Dermis microvascular lymphatic vessel endothelial cell (primary cell): ENCODE measurements at places on chromosomes 5 and 9. TPM values are rescaled to one million over a fixed set of nuclear protein-coding genes. Genes with fewer than 3 reads are reported as not detected.

DNA sequence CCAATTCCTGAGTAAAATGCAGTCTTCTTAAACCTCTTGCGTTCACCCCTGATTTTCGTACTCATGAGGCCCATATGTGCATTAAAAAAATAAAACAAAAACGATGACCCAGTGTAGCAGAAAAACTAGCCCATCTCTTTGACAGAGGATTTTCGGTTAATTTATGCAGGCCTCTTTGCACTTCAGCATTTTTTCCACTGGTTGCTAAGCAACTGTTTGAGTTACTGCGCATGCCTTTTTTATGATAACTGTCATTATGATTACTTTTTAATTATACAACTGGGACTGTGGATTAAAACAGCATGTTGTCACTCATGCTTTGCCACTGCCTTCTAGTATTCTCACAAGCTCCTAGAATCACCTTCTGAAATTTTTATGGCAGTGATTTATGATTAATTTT, 165.0 kb downstream of the SMARCA2 start:
- DNase-seq = no peak

DNA sequence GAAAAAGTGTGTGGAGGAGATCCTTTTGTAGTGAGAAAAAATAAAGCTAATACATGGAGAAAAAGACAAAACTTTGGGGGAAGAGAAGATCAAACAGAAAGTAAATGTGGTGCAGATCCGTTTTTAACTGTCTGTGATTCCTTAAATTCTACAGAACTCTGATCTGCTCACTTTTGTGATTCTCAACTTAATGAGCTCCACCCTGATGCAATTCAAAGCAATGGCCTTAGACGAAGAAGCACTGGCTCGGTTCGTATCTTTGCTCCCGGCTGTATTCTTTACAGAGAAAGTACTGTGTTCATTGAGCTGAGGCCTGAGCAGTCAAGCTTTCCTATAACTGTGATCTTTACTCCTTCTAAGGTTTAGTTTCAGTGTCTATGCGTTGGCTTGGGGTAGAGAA, 453.4 kb downstream of the DMAC1 start:
- no peak for DNase-seq

DNA sequence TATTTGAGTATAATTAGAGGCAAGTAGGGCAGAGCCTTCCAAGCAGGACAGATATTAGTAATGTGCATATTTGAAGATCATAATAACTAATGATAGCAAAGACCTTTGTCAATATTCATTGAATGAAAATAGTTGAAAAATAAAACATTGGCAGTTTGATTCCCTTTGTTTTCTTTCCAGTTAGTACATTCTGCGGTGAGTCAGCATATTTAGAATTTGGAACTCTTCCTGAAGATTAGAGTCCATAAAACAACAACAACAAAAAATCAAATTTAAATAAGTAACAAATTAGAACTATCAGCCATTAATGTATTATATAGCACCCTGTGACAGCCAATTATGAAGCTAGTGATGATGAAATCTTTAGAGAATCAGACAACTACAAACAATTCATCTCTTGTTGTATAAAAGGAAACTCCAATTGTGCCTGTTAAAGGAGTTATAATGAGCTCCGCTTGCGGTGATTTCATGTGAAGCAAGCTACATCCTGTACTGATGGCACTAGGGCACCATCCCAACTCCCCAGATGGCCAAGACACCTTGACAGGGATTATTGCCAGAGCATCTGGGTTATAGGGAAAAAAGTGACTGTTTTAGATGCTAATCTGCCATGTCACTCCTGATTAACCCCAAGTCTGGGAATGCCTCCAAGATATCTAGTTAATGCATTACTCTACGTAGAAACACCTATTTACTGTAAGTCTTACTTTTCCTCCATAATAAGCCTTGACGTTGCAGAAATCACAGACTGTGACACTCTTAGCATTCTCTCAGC, 6.8 kb downstream of the IFNA8 start:
- DNase-seq = no peak

- peak; percentile 47 for DNase-seq
Observed at GRCh38 chr9:27349698-27350080, 52.7 kb upstream of the EQTN start.

DNA sequence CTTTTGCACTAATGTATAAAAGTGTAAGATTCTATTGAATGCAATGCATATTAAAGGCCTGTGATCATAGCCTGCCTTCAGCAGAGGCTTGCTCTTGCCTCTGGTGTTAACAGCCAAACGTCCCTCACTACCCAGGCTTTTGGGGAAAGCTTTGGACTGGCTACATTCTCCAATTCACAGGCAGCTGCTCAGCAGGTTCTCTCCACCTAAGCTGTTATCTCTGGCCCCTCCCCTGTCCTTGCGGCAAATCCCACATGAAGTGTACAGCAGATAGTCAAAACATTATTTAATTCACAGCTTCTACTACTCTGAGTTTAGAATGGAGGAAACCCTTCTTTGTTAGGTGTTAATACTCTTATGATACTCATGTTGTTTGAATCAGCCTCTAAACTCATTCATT, 45.9 kb upstream of the GADD45G start:
- no peak for DNase-seq

DNA sequence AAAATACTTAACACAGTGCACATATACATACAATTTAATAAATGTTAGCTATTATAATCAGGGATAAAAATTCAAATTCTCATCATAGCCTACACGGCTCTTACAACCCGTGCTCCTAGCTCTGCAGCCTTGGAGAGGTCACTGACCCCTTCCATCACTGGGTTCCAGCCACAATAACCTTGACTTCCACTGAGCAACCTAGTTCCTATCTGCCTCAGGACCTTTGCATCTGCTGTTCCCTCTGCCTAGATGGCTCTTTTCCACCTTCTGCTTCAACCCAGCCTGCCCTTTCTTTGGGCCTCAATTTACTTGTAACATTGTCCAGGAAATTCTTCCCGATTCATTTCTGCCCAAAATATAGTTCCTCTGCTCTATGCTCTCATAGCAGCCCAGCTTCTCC, 8.9 kb upstream of the DELE1 start:
- DNase-seq = no peak

DNA sequence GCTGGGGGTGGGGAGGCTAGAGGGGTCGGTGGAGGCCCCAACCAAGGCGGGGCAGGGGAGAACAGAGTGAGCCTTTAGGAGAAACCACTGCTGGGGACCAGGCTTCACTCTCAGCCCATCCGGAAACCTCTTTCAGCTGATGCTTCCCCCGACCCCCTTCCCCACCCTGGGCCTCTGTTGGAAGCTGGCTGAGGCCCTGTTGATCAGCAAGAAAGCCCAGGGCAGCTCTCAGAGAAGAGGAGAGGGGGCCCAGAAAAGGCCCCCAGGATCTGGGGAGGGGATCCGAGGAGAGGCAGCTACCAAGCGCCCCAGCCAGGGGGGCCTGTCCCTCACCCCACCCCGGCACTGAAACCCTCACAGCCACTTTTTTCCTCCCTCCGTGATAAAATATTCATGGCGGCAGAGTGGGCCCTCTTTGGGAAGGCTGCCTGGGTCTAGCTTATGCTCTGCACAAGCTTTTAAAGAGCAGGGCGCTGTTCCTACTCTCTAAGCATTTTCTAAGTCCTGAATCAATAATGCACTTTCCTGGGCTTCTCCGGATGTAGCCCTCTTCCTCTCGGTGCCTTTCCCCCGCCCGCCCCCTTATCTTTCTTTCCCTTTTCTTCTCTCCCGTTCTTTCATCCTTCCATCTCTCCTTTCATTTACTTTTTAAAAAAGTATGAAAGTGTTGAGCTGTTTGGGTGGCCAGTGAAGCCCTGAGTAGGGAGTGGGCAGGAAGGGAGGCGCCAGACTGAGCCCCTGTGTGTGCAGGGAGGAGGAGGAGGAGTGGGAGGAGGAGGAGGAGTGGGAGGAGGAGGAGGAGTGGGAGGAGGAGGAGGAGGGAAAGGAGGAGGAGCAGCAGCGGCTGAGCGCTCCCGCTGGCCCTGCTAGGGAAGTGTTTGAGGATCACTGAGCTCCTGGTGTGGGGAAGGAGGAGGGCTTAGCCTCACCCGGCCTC, 23.5 kb downstream of the NTNG2 start:
- DNase-seq = no peak

The SLC6A19 gene
- total RNA-seq = not detected in 2 replicates

DNA sequence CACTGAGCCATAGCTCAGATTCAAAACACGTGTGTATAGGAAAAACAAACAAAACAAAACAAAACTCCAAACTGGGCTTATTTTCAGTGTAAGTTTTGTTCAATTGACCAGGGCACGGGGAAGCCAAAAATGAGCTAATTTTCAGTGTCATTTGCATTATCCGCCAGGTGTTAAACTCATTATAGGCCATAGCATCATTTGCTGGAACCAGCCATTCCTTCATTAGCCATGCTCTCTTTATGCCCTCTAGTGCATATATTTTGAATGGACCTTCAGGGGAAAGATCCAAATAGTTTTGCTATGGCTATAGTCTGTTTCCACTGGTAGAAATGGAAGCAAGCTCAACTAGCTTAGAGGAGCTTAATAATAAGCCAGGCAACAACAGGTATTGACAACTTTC, 1205.2 kb upstream of the DMAC1 start:
- no peak for DNase-seq

DNA sequence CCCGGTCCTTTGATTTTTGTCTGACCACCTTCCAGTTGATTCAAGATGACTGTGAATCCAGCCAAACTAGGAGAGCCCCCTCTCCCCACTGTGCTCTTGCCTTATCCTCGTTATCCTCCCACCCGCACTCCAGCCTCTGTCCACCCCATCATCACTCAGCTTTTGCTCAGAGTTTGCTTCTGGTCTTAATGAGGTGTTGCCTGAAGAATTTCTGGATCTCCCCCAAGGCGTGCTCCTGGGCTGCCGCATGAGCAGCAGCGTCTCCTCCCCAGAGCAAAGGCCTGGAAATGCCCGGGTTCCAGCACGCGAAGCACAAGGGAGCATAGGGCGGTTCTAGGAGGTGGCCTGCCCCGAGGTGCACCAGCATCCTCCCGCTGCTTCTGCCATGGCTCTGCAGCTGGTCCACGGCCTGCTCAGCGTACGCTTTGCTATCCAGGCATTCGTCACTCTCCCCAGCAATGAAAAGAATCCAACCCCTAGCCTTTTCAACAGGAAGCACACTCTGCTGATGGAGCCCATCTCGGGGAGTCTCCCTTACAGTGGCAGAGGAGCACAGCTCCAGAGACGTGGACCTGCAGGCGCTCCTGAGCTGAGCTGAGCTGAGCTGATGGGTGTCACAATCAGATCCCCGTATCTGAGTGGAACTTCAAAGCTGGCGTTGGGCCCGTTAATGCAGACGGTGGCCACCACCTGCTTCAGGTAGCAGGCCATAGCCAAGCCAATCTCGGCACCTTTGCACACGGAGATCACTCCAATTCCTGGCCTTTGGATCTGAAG, 50.7 kb downstream of the BAAT start:
- DNase-seq = no peak

DNA sequence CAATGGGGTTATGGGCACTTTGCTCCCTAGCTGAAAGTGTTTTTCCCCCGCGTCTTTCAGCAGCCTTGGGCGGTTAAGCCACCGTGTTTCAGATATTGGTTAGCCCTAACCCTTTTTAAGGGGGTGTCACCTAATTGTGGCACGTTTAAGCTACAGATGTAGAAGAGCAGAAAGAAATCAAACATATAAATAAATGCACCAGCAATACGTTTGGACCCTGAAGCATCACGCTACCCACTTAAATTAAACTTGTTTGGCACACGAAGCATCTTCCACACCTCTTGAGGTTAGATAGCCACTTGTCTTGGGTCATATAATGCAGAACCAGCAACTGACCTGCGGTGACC, 768 bp downstream of the YTHDC2 start:
- no peak for DNase-seq

DNA sequence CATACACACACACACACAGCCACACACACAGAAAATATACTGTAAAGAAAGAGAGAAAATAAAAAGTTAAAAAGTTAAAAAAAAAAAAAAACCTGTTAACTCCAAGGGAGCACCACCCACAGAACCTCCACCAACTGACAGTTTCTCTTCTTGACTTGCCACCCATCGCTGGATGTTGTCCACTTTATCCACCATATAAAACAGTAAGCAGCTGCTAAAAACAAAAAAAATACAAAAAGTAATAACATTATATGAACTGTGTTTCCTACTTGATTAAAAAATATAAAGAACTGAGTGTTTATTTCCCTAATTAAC, 1.2 kb downstream of the PURA start:
- no peak for DNase-seq

- no peak for DNase-seq
Observed at GRCh38 chr5:134122530-134122929, 8.0 kb downstream of the TCF7 start.

- no peak for DNase-seq
Observed at GRCh38 chr9:134210908-134211810, 46.8 kb upstream of the RNU6ATAC start.

The CCL28 gene
- total RNA-seq = 1.2 and 2.1 TPM in 2 replicates

DNA sequence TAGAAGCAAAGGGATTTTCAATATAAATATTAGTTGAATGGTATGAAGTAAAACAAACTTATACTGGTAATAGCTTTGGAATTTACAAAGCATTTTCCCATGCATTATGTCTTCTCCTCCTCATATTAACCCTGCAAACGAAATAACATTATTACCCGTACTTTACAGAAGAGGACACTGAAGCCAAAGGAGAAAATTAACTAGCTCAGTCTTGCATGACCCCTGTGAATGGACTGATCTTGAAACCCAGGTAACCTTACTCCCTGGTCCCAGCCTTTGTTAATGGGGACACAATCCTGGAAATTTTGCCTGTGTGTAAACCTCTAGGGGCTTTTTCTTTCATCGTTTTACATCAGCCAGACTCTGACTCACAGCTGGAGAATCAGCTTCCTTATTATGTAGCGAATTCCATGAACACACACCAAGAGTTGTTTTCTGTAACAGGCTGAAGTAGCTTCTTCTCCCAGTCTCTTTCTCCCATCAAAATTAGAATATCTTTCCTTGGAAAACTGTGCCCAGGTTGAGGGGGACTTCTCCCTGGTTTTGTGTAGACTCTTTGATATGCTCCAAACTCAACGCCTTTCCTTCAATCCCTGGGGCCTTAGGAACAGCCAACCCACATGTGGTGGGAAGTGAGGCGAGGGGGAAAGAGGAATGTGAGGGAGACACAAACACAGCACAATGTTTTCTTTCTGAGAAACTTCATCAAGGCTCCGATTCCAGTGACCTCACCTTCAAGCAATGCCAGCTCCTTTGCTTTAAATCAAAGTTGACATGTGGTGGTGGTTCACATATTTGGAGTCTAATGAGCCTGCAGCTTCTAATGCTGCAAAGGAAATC, 480.9 kb upstream of the PAPPA start:
- no peak for DNase-seq

GRCh38 chr9:33908114-33908513, 91.2 kb downstream of the UBE2R2 start:
- DNase-seq = no peak

- DNase-seq = no peak
Observed at GRCh38 chr5:147898875-147899401, 7.4 kb downstream of the C5orf46 start.

DNA sequence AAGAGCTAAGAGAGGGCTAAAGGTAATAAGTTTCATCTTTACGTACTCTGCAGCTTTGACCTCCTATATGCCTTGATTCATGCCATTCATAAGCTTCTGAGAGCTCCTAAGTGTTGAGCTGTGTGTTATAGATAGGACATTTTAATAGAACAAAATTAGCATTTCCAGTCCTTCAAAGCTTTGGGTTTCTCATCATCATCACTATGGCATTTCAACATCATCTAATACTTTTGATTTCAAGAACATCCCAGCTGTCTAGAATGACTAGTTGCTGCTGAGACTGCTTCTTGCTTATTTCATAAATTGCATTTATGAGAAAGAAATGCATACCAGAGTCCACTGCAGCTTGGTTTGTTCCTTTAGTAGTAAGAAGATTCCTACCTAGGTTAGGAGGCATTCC, 201.7 kb downstream of the SGCD start:
- no peak for DNase-seq
